Fibroblast of mammary gland (primary cell): ENCODE measurements at places on chromosomes 1 and 21.

DNA sequence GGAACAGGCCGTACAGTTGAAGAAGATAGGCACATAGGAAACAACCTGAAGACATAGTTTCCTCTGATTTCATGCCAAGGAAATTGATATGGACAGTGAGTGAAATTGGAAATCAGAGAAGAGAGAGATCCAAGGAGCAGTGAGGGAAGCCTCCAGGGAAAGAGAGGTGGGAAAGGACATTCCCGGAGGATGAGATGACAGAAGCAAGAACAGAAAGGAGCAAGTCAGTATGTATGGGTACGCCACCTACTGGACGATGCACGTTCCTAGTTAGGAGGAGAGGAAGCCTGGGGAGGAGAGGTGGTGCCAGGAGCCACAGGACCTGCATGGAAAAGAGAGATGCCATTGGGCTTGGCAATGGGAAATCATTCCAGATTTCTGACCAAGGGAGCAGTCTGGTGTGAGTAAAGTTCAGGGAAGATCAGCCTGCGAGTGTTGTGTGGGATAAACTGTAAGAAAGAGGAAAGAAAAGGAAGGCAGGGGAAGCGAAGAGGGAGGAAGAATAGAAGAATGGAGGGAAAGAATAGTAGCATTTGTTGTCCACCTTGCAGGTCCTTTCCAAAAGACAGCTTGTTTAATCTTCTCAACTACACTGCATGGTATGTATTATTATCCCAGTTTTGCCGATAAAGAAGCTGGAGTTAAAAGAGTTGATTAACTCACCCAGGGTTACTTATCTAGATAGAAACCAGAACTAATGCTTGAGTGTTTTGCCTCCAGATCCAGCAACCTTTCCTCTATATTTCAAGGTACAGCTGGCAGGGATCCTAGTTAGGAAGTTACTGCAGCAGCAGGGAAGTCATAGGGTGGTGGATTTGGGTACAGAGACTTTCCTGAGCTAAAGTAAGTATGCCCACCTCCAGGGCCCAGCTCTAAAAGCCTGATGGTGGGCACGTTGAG, 27.4 kb downstream of the C1orf116 start:
- peak; percentile 77 for DNase-seq

GRCh38 chr1:145777357-145778145, 46.3 kb downstream of the RNF115 start:
- peak; percentile 37 for DNase-seq

DNA sequence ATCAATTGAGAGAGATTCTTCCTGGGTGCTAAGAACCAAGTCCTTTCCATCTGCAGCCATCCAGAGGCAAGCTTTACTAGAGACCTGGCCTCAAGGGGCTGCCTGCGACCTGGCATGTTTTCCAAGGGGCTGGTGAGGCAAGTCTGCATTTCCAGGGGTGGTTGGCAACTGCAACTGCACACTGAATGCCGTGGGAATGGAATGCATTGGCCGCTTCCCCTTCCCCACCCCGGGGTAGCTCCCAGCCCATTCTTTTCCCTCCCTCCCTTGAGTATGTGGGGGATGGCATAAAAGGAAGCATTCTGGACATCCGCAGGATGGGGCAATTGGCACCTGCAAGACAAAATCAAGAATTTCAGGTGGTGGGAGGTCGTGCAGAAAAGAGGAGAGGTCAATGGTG, 155.1 kb downstream of the IGSF21 start:
- no peak for DNase-seq

GRCh38 chr1:26177182-26177684, at the start of gene CNKSR1:
Gene CNKSR1 (plus strand): TSS chr1:26177491. CDS start chr1:26177548, 57 bp downstream.
- no peak for DNase-seq

- peak; percentile 94 for DNase-seq
These were observed 20.2 kb downstream of the CAPZB start for GRCh38 chr1:19465123-19465522.

DNA sequence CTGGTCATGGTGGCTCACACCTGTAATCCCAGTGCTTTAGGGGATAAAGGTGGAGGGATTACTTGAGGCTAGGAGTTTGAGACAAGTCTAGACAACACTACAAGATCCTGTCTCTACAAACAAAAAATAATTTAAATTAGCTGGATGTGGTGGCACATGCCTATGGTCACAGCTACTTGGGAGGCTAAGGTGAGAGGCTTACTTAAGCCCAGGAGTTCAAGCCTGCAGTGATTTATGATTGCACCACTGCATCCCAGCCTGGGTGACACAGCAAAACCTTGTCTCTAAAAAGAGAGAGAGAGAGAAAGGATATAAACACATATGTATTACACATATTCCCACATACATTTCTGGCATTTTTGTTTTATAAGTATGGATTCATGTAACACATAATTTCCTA, 325.2 kb downstream of the DUSP10 start:
- no peak for DNase-seq

GRCh38 chr1:99137554-99138206, 126.6 kb upstream of the PLPPR4 start:
- DNase-seq = no peak

DNA sequence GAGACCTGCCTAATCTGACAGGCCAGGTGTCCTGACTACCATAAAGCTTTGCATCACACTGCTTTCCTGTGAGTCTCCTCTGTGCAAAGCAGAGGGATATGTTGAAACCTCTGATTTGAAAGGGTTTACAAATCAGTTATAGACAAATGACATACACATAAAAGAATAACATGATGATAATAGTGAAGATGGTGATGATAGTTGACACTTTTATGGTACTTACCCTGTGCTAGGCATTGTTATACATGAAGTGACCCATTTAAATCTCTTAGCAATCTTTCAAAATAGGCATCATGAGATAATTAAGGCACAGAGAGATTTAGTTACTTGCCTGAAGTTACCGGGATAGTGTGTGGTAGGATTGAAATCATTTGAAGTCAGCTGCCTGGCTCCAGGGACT, 34.1 kb upstream of the PKN2 start:
- DNase-seq = no peak

- DNase-seq = no peak
These were observed 6.7 kb downstream of the C1QTNF12 start for GRCh38 chr1:1239614-1240347.

GRCh38 chr1:58782178-58783089, 1.4 kb downstream of the JUN start:
- no peak for DNase-seq

DNA sequence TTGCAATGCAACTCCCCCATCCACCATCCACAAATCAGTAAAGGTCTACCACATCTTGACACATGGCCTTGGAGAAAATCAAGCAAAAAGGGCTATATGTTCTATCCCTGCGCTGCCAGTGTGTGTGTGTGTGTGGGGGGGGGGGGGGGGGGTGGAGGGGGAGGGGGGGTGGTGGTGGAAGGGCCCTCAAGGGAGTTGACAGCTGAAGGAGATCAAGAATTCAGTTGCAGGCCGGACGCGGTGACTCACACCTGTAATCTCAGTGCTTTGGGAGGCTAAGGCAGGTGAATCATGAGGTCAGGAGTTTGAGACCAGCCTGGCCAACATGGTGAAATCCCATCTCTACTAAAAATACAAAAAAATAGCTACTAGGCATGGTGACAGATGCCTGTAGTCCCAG, 37.6 kb upstream of the CLIC4 start:
- peak; percentile 77 for DNase-seq

GRCh38 chr1:214327514-214327913, 46.6 kb downstream of the SMYD2 start:
- no peak for DNase-seq

DNA sequence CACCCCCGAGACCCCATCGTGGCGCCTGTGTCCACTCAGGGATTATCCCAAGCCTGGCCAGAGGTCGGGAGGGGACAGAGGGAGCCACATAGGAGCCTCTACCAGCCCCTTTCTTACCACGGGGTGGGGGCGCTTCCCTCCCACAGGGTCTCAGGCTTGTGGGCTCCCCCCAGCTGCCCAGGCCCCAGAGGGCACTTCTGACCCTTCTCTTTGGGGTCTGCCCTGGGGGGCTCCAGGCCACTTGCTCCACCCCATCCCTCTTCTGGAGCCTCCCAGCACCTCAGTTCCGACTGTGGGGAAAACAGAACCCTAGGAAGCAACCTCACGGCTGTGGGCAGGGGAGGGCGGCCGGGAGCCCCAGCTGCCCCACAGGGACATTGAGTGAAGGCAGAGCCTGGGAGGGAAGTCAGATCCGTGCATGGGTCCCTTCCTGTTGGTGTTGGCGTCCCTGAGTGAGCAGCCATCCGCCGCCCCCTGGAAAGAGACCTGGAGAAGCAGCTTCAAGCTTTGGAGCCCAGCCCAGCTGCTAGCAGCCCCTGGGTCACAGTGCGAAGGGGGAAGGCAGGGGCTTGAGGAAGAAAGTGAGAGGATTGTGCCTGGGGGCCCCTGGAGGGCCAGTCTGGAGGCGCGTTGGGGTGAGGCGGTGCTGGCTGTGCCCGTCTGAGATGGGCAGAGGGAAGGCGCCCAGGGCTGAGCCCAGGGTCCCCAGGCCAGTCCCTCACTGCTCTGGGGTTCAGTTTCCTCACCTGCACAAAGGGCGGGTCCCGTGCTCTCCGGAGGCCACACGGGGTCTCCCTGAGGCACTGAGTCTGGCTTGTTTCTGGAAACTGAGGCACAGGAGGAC, 22.1 kb downstream of the RRP1 start:
- no peak for DNase-seq

GRCh38 chr1:79469139-79469538, 462.6 kb upstream of the ADGRL4 start:
- DNase-seq = no peak

GRCh38 chr1:115136106-115136505, 46.8 kb upstream of the TSPAN2 start:
- no peak for DNase-seq

GRCh38 chr1:46367072-46367471, 26.5 kb downstream of the NSUN4 start:
- no peak for DNase-seq

DNA sequence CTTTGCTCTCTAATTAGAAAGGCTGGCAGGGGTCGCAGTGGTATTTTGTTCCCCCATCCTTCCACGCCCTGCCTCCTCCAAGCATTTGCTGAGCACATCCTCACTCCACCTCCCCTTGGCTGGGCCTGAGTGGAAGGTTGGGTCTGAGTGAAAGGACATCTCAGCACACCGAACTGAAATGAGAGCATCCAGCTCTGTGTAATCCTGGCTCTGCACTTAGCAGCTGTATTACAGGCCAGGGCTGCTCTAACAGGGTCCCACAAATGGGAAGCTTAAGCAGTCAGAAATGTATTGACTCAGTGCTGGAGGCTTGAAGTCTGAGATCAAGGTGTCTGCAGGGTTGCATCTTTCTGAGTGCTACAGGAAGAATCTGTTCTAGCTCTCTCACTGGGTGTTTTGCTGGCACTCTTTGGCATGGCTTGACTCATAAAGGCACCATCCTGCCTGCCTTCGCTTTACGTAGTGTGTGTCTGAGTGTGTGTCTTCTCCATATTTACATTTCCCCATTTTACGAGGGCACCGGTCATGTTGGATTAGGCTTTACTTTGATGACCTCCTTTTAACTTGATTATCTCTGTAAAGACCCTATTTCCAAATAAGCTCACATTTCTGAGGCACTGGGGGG, 48.5 kb upstream of the IGSF21 start:
- DNase-seq = no peak

- peak; percentile 15 for DNase-seq
These were observed 43.4 kb downstream of the IGSF5 start for GRCh38 chr21:39788383-39788782.

DNA sequence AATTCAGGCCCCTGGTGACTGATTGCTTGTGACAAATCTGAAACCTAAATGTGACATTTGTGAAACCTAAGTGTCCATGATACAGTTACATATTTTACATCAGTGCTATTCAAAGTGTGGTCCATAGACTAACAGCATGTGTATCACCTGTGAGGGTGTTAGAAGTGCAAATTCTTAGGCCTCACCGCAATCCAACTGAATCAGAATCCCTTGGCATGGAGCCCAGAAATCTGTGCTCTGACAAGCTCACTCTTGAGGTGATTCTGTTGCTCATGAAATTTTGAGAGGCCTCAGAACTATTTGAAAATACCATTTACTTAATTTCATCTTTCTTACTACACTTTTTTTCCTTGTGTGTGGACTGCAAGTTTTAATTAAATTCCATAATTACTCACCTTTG, 587.9 kb downstream of the ADGRL2 start:
- peak; percentile 51 for DNase-seq

GRCh38 chr1:193417945-193418744, 231.7 kb upstream of the B3GALT2 start:
- peak; percentile 44 for DNase-seq

- DNase-seq = peak; percentile 85
These were observed at the start of the genes AMPD2 and GNAT2 for GRCh38 chr1:109619576-109620400. Gene AMPD2 (plus strand): TSS chr1:109619837. CDS start chr1:109621176, 1,339 bp downstream. Gene GNAT2 (minus strand): TSS chr1:109619616. CDS start chr1:109612870, 6,746 bp downstream.

GRCh38 chr1:224554620-224555259, 61.4 kb upstream of the CNIH3 start:
- DNase-seq = no peak

DNA sequence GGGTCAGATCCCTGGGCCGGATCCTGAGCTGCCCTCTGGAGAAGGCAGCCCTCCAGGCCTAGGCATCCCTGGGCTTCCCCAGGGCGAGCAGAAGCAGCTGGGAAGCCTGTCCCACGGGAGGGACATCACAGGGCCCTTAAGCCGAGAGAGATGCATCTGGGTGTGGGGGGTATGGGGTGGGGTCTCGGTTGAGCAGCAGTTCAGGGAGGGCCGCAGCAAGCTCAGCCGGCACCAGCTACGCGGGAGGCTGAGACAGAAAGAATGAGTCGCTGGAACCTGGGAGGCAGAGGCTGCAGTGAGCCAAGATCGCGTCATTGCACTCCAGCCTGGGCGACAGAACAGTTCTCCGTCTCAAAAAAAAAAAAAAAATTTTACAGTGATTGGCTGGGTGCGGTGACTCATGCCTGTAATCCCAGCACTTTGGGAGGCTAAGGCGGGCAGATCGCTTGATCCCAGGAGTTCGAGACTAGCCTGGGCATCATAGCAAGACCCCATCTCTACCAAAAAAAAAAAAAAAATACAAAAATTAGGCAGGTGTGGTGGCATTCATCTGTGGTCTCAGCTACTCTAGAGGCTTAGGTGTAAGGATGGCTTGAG, 37.7 kb downstream of the RRP1 start:
- DNase-seq = peak; percentile 78

DNA sequence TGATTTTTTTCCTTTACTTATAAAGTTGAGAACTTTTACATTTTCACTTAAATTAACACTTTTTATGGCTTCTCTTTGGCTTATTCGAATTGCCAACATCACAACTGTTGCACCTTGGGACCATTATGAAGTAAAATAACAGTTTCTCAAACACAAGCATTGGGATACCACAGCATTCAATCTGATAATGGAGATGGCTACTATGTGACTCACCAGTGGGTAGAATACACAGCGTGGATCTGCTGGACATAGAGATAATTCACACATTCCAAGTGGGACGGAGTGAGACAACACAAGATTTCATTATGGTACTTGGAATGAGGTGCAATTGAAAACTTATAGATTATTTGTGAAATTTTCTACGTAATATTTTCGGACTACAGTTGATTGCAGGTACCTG, 68.0 kb downstream of the ADAMTS1 start:
- no peak for DNase-seq
